ENCODE measurements at places on chromosomes 2 and 18.

GRCh38 chr2:164717000-164717803, 95.9 kb upstream of the GRB14 start:
- DNase-seq = no peak

DNA sequence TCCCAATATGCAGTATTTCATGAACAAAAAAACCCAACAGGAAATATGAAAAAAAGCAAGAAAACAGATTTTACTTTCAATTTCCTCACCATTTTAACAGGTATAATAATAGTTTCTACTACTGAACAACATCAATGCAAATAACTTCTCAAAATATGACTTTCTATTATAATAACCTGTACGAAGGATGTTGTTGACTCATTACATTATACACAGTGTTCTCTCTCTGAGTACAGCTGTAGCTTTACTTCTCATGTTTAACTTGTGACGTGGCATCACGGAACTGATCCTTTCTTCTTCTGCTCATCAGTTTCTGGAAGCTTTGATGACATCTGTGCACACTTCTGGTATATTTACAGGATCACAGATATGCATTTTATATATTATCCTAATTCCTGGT, 40.0 kb downstream of the FAM228A start:
- DNase-seq = no peak

- DNase-seq = no peak
Measured at GRCh38 chr18:50806208-50806616, 13.6 kb downstream of the MRO start.

GRCh38 chr2:202187570-202187969, 50.8 kb downstream of the SUMO1 start:
- DNase-seq = no peak

DNA sequence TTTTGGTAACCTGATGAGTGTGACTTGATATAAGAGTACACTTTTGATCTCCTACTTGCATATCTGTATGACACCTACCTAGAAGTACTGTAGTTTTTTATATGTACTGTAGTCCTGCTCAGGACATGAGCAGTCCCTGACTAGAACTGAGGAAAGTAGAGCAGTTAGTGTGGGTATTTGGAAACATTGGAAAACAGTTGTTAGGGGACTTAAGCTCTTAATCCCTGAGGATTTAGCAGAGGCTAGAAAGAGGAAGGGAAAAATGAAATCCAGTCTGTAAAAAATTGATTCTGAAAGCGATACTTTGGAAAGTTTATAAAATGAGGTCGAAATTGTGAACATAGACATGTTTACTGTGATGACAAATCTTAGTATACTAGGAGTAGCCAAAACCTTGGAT, 125.6 kb downstream of the NCOA1 start:
- DNase-seq = no peak

- no peak for DNase-seq
Measured at GRCh38 chr2:15445891-15446562, 115.1 kb downstream of the NBAS start.

DNA sequence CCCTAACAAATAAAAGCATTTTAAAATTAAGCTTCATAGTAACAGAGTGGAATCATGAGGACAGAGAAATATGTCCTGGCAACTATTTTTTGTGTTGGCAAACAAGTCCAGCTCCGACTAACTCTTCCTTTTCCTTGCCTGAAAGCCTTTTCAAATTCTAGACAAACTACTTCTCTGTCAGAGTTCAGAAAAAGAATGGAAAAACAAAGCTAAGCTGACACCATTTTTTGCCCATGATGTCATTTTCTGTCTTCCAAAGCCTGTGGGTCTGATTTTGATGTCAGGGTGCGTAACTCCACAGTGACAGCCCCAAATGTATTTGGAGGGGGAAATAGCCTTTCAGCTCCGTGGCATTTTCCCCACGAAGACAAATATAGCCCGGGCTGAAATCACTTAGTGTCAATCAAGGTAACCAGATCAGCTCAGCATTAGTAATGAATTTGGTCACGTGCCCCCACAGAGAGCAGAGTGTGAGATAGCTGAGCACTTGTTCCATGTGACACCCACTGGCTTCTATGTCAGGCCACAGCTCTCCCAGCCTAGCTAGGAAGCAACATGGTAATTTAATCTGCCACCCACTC, 233.0 kb upstream of the SIX2 start:
- DNase-seq = no peak

DNA sequence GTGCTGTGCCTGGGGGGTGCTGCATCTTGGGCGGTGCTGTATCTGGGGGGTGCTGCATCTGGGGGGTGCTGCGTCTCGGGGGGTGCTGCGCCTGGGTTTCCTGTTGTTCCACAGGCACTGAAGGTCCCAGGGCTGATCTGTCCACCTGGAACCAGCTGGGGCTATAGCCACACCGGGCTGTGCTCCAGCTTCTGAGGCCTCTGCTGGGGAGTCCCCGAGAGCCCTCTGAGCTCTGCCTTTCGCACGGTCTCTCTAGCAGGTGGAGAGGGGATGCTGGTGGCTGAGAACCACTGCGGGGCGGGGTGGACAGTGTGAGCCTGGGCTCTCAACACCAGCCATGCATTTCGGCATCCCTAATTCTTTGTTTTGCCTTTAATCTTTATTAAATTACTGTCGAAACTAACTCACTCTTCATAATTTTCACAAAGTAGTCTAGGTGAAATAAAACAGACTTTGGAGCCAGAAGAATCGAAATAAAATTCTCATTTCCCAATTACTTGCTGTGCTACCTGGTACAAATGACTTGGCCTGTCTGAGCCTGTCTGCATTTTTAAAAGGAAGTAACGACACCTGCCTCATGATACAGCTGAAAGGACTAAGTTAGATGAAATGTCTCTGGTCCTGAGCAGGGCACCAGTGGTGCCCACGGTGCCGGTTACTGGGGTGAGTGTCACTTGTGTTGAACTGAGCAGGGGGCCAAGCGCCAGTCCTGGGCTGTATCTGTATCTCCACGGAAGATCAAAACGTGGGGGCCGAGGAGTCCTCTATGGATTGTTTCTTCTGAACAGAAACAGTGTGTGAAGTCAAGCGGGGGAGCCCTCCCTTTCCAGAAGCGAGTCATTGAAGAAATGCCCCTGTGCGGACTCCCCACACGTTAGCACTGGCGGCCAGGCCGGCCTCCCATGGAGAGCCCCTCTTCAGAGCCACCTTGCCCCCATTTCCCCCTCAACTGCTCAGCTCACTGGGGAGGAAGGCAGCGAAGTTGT, 142.0 kb downstream of the ASB1 start:
- DNase-seq = no peak

DNA sequence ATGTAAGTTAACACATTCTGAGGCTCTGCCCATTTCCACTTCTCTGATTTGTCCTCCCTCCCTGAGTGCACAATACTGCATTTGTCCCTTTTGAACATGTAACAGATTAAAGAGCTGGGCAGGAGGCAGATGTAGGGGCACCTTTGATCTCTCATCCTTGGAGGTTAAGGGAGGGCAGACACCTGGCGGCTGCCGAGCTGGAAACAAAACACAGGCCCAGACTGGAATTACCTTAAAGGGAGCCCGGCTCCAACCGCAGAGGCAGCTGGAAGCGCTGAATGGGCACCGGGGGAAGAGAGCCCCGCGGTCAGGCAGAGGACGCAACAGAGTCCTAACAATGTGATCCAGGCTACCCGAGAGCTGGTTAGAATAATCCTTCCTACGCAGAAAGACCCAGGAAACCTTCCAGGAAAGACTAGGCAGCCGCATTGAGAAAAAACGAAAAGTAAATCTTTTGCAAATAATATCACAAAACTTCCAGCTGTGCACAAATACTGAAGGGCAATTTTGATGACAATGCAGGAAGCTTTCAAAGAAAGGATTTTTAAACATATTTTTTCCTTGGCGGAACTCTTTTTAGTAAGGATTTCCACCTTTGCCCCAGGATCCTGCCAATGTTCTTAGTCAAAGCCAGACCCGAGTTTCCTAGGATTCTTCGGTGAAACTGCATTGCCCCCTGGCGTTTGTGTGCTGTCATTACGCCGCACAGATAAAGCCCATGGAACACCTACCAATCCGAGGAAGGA, 216.0 kb downstream of the TGIF1 start:
- peak; percentile 49 for DNase-seq

- DNase-seq = no peak
Measured at GRCh38 chr2:215579809-215580208, 143.9 kb upstream of the FN1 start.

DNA sequence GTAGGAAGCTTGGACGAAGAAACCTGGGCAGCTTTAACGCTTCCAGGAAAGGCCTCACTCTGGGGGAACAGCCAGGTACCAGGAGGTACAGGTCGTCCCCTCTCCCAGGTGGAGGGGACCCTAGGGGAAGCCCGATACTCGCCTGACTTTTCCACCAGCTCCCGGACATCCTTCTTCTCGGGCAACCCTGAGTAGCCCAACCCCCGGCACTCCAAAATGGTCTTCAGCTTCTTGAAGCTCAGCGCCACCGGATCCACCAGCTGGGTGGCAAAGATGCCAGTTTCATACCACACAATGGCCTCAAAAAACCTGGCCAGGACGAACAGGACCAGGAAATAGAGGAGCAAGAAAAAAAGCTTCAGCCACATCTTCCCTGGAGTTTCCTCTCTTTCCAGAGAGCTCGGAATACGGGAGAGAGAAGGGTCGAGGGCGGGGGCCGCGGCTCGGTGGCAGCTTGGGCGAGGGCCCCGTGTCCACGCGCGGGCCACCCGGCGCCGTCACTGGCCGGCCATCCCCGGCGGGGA, 1.1 kb downstream of the RNF103 start:
- no peak for DNase-seq

- no peak for DNase-seq
Measured at GRCh38 chr2:158509928-158510797, 53.4 kb downstream of the PKP4 start.

DNA sequence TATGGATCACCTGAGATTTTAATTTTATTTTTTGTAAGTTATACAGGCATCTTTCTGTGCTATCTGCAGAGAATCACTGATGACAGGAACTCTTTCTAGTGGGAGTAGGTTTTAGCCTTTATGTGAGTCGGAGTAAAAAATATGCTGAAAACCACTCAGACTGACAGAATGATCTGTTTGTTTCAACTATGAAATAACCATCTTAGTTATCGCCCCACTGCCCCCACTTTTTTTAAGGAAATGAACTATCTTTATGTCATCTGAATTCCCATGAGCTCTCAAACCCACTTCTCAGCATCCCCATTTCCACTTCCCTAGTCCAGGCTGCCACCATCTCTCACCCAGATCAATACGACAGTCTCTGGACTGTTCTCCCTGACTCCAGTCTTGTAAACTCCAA, 38.9 kb downstream of the MRPL33 start:
- DNase-seq = no peak

- no peak for DNase-seq
Measured at GRCh38 chr18:59067873-59068272, 71.8 kb upstream of the SEC11C start.

DNA sequence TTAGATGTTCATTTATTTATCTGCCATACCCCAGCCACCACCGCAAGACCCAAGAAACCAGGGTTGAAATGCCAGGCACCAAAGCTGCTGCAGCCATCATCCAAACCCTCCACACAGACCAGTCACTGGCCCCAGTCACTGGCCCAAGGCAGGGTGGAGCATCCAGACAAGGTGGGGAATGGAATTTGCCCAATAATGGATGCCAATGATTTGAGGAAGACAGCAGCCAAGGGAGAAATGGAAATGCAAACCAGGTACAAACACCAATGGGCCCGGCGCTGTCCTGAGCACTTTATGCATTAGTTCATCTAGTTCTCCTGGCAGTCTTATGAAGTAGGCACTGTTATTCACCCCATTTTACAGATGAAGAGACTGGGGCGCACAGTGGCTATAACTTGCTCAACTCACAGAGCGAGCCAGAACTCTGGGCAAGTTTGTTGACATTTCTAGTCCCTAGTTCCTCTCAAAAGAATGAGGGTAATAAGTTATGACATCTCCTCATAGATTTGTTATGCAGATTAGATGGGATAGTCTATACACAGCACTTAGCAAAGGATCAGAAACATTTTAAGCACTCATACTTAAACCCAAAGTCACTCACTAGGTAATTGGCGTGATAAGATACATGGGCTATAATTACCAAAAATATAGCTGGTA, 173.3 kb downstream of the TMEM247 start:
- DNase-seq = no peak

DNA sequence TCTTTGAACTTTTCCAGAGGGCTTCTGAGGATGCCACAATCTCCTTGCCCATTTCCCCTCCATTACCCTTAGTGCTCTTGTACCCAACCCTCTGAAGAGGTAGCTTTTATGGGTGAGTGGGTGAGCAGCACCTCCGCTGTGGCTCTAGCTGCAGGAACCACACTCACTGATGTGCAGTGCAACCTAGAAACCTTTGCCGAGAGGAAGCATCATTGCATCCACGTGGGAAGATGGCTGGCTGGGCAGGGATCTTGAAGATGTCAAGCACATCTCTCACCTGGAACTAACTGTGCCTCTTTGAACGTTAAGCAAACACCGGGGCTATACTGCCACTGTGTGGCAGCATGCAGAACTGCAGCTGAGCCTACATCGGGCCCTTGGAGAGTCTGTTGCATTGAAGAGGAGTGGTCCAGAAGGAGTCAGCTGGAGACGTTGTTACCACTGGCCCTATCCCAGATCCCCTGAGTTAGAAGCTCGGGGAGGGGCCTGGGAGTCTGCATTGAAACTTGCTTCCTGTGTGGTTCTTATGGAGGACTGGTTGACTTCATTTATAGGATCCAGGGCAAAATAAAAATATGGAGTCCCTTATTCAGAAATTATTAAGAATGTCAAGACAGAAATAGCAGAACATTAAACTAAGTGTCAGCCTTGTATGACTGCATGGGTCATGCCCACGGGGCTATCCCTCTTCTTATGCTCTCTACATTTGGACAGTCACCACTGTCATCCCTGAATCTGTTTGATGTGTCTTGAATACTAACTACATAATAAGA, 28.7 kb downstream of the IGFBP5 start:
- DNase-seq = peak; percentile 33

- no peak for DNase-seq
Measured at GRCh38 chr2:112835061-112835501, 1.5 kb downstream of the IL1B start.

- DNase-seq = no peak
Measured at GRCh38 chr2:135703300-135703699, 38.4 kb upstream of the UBXN4 start.

Data from stimulated activated CD4-positive, alpha-beta T cell treated with anti-CD3 and anti-CD28 coated beads, TNF-alpha, amount 100 ng/mL, for 4 hours (primary cell).